ENCODE measurements at places on chromosomes 1 and 21. TPM values are rescaled to one million over a fixed set of nuclear protein-coding genes. Genes with fewer than 3 reads are reported as not detected.
A peak's percentile ranks its signal among the peaks of the same experiment; 100 is the strongest.

GRCh38 chr21:32920474-32920873, 105.3 kb upstream of the OLIG2 start:
- H3K27me3 ChIP-seq = no peaks in the 10 kb centered on the region

DNA sequence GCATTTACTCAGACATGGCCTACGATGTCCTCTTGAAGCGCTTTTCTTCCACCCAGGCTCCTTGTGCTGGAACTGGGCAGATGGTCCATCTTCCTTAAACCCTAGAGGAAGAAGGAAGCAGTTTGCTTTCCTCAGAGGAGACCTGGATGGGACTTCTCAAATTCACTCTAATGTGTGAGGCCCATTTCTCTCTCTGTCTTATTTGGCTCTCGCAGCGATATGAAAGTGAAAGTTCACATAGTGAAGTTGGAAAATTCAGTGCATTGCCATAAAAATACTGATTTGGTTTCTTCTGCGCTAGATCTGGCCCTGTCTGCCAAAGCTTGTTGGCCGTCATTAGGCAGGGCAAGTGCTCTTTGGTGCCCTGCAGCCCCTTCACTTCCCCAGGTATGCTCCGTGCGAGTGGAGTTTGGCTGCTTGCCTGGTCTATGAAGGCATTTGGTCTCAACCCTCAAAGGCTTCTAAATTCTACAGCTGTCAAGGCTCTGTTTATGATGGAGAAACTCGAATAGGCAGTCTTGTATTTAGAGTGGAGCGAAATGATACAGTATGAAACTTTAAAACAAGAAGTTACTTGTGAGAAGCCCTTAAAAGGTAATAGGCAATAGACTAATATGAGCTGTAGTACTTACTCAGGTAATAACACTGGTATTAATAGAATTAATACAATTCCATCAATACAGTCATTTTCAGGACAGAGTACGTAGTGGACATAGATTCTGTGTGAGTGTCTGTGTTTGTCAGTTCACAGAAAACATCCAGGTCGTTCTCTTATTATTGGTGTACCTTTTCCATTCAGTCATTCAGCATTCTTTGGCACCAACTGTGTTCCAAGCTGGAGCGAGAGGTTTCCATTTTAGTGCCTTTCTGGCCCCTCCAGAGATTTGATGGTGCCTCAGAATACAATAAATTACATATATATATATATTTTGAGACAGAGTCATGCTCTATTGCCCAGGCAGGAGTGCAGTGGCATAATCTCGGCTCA, 20.5 kb downstream of the SZRD1 start:
- peak; percentile 83 for DNase-seq
- peak overlapping the region; percentile 85 for H3K27ac ChIP-seq
- H3K27me3 ChIP-seq = no peaks in the 10 kb centered on the region
- peaks cover 1% of the 10 kb centered on the region for H3K36me3 ChIP-seq

DNA sequence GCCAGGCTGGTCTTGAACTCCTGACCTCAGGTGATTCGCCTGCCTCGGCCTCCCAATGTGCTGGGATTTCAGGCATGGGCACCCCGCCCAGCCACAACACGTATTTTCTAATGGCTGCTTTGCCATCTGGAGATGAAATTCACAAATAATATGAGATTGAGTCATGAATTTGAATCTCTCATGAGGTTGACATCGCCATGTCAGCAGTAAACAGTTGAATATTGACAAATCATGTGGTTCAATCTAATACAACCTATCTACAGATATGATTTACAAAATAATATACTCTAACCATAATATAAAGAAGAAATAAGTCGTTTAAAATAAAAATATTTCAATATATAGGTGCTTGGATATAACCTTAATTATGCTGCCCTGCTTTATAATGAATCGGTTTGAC, 42.1 kb downstream of the MYOM3 start:
- no peak overlapping the region for H3K4me3 ChIP-seq
- no peaks in the 10 kb centered on the region for H3K36me3 ChIP-seq
- H3K4me1 ChIP-seq = no peaks in the 10 kb centered on the region
- DNase-seq = no peak

DNA sequence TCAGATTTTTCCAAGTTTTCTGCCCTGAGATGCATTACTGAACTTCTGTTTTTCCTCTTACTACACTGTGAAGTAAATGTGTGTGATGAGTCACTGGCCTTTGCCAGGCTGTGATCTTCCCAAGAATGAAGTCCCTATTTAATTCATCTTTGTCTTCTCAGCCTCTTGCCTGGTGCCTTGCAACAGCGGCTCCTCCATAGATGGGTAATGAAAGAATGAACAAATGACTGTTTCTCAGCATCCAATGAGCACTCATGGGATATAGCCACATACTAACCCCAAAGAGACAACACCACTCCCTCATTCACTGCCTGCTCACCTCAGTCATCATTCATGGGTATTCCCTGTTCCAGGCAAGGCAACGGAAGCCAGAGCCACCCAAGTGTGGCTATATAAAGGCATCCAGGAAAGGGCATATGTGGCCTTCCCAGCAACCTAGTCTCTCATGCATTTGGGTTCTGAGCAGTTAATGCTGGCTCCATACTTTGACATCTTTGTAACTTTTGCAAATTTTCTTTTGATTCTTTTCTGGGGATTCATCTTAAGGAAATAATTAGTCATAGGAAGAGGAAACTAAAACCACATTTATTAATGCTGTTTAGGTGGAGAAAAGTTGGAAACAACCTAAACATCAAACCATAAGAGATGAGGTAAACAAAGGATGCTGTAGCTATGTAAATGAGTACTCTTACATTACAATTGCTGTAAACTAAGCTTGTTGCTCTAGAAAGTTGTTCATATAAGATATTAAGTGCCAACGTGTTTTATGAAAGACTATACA, 71.9 kb downstream of the HIVEP3 start:
- H3K27me3 ChIP-seq = no peaks in the 10 kb centered on the region
- DNase-seq = no peak
- H3K36me3 ChIP-seq = no peaks in the 10 kb centered on the region
- H3K4me3 ChIP-seq = no peak overlapping the region
- no peaks in the 10 kb centered on the region for H3K4me1 ChIP-seq

DNA sequence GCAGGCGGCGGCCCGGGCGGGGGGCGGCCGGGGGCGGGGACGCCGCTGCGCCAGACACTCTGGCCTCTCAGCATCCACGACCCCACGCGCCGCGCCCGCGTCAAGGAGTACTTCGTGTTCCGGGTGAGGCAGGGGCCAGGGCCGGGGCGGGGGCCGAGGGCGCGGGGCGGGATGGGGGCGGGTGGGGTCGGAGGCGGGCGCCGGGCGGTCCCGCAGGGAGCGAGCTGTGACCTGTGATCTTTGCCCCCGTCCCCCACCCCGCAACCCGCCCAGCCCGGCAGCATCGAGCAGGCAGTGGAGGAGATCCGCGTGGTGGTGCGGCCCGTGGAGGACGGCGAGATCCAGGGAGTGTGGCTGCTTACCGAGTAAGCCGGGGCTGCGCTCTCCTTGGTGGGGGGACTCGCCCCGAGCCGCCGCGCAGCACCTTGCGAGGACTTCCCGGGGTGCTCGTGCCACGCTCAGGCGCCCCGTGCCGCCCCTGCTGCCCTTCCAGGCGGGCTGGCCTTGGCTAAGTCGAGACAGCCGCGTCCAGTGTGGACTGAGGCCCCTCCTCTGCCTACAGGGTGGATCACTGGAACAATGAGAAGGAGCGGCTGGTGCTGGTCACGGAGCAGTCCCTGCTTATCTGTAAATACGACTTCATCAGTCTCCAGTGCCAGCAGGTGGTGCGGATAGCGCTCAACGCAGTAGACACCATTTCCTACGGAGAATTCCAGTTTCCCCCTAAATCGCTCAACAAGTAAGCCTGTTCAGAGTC, 514 bp downstream of the TPRG1L start:
- no peaks in the 10 kb centered on the region for H3K27me3 ChIP-seq
- H3K27ac ChIP-seq = no peak overlapping the region
- H3K4me1 ChIP-seq = peaks cover 10% of the 10 kb centered on the region
- DNase-seq = no peak

- H3K4me3 ChIP-seq = no peak overlapping the region
- peaks cover 16% of the 10 kb centered on the region for H3K36me3 ChIP-seq
- no peak overlapping the region for H3K27ac ChIP-seq
- H3K4me1 ChIP-seq = peaks cover 5% of the 10 kb centered on the region
These were observed 12.9 kb downstream of the FAAH start for GRCh38 chr1:46406881-46407608.

FAM177B gene
- 0.10 TPM for polyA plus RNA-seq

IVL gene
- polyA plus RNA-seq = 0.22 TPM

C1QC gene
- polyA plus RNA-seq = 335 TPM

RASAL2 gene
- polyA plus RNA-seq = 5.2 TPM

TFF2 gene
- polyA plus RNA-seq = not detected
